Natural killer cell treated with Interleukin-12 subunit alpha and Interleukin-12 subunit beta and Interleukin-15 and Interleukin-18, amount 100 ng/mL, for 72 hours (primary cell): ENCODE measurements at places on chromosomes 1 and 21. TPM values are rescaled to one million over a fixed set of nuclear protein-coding genes. Genes with fewer than 3 reads are reported as not detected.

Gene RNF223
- total RNA-seq = not detected

Gene POGK
- total RNA-seq = 53.1 TPM

Gene RNF19B
- total RNA-seq = 92.0 TPM

Gene GPR89A
- total RNA-seq = 31.6 TPM

Gene CFHR2
- not detected for total RNA-seq

Gene SEC16B
- total RNA-seq = not detected

Gene FMOD
- not detected for total RNA-seq

Gene RNU1-2
- total RNA-seq = 1,591 TPM

Gene ECM1
- 1.9 TPM for total RNA-seq

Gene XCL1
- 4.1 TPM for total RNA-seq

Gene SRSF10
- total RNA-seq = 214 TPM

Gene REN
- not detected for total RNA-seq

Gene COA6
- 32.6 TPM for total RNA-seq

Gene CITED4
- 3.5 TPM for total RNA-seq

Gene OR14A16
- not detected for total RNA-seq

Gene RIMKLA
- 8.8 TPM for total RNA-seq

Gene PLEKHN1
- total RNA-seq = 1.4 TPM

Gene STUM
- total RNA-seq = not detected

Gene DMRTA2
- total RNA-seq = 1.1 TPM

Gene SLC16A4
- 0.48 TPM for total RNA-seq

Gene C1orf167
- not detected for total RNA-seq

Gene MAD2L2
- 153 TPM for total RNA-seq

Gene RGS8
- total RNA-seq = not detected

Gene LAX1
- 7.7 TPM for total RNA-seq

Gene NUP210L
- total RNA-seq = 0.24 TPM

Gene HENMT1
- total RNA-seq = 27.5 TPM

Gene EVI5
- 1.2 TPM for total RNA-seq

Gene GBP6
- total RNA-seq = 0.22 TPM

Gene ZBTB8OS
- total RNA-seq = 58.3 TPM

Gene TMOD4
- 1.2 TPM for total RNA-seq

Gene CSF3R
- total RNA-seq = 0.78 TPM

Gene FAM72C
- total RNA-seq = 17.8 TPM

Gene ARTN
- total RNA-seq = 1.2 TPM

Gene ELF3
- 0.98 TPM for total RNA-seq

Gene THAP3
- 18.7 TPM for total RNA-seq

Gene PADI3
- total RNA-seq = not detected

Gene OR2T5
- not detected for total RNA-seq

Gene FMN2
- not detected for total RNA-seq

Gene TNFSF18
- 0.36 TPM for total RNA-seq

Gene ADAMTS4
- total RNA-seq = 0.89 TPM

Gene GSTM5
- not detected for total RNA-seq
